ENCODE measurements at places on chromosomes 4 and X.

- no peak for DNase-seq
Measured at GRCh38 chr4:67634741-67635140, 66.2 kb downstream of the UBA6 start.

DNA sequence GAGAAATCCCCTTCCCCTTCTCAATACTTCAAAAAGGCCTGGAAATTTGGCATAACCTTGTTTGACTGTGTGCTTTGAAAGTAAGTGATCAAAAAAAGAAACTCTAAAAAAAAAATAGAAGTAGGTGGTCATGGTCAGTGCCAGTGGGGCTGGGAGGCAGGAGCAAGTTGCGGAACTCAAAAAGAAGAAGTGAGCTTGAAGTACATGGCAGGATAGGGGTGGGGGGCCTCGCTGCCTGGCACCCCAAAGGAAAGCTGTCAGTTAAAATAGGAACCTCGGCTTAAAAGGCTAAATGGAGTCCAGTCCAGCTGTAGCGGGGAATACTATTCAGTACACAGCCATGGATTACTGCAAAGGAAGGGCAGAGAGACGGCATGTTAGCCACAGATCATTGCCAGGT is 12.2 kb upstream of the NKRF start:
- DNase-seq, result no peak

- no peak for DNase-seq
Measured at GRCh38 chr4:30867427-30867826, 147.3 kb downstream of the PCDH7 start.

GRCh38 chrX:115018944-115019343 is 1.5 kb upstream of the IL13RA2 start:
- DNase-seq, result no peak

- no peak for DNase-seq
Measured at GRCh38 chr4:80124246-80125211, 51.5 kb upstream of the ANTXR2 start.

GRCh38 chr4:148735432-148736155 is 293.4 kb upstream of the NR3C2 start:
- DNase-seq, result no peak

GRCh38 chrX:100980608-100981497 is 11.3 kb downstream of the ARL13A start:
- no peak for DNase-seq

DNA sequence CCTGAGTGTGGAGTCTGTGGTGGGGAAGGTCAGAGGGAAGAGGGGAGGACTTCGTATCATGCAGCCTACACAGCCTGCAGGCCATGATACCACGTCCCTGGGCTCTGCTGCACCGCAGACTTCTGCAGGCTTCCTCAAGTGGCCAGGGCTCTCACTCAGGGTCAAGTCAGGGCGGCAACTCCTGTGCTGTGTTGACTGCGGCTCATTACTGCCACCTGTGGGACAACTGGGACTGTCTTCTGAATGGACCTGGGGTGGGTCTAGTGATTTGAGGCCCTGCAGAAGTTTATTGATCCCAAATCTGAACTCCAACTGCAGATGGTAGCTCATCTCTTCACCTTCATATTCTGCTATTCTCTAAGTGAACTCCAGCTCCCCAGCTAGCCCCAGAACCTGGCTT is 167.1 kb downstream of the NSUN7 start:
- DNase-seq, result peak; percentile 71

GRCh38 chr4:177010418-177010817 is 217.7 kb upstream of the VEGFC start:
- DNase-seq, result no peak

DNA sequence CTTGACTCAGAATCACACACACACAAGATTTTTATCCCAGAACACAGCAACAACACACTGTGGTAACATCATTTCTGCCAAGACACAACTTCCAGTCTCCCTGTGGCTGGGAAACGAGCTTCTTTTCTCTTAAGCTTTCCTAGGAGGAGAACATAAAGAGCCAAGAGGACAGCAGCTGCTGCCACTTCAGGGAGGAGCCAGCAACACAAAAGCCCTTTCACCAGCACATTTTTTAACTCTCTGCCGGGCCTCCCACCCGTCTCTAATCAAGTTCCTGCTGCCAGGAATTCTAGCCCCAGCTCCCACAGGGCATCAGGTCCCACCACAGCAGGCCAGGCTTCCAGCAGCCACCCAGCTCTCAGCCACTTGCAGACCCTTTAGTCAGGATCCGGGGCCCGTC is 22.4 kb downstream of the FAT1 start:
- DNase-seq, result no peak

DNA sequence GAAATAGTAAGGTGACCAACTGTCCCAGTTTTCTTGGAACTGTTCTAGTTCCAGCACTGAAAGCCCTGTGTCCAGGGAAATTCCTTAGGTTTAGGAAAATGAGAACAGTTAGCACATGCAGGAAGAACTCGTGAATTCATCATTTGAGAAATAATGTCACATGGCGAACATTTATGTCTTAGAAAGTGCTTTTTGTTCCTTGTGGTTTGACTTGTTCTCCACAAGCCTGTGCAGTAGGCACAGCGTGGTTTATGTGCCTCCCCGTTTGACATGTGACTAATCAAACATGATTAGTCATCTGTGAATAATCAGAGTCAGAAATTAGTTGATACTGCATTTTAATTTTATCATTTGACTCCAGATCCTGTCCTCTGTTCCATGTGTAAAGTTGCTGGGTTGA is 556.0 kb upstream of the CPEB2 start:
- DNase-seq, result no peak

- no peak for DNase-seq
Measured at GRCh38 chrX:21926527-21927278, 13.8 kb upstream of the SMS start.

- DNase-seq, result no peak
Measured at GRCh38 chr4:6113641-6114040, 86.7 kb downstream of the JAKMIP1 start.

DNA sequence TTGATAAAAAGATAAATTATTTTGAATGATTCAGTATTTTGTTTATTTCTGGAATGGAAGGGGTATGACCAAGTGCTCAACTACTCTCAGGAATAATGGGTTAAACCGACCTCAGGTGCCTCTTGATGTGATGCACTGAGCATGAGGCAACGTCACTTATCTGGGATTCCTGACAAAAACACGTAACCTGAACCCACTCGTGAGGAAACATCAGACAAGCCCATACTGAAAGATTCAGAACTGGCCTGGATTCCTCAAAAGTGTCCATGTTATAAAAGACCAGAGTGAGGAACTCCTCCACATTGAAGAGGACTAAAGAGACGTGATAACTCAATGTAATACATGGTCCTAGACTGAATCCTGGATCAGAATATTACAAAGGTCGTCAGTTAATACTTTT is 144.0 kb downstream of the FNIP2 start:
- no peak for DNase-seq

GRCh38 chrX:47936224-47936939 is 67.4 kb downstream of the ZNF182 start:
- no peak for DNase-seq

DNA sequence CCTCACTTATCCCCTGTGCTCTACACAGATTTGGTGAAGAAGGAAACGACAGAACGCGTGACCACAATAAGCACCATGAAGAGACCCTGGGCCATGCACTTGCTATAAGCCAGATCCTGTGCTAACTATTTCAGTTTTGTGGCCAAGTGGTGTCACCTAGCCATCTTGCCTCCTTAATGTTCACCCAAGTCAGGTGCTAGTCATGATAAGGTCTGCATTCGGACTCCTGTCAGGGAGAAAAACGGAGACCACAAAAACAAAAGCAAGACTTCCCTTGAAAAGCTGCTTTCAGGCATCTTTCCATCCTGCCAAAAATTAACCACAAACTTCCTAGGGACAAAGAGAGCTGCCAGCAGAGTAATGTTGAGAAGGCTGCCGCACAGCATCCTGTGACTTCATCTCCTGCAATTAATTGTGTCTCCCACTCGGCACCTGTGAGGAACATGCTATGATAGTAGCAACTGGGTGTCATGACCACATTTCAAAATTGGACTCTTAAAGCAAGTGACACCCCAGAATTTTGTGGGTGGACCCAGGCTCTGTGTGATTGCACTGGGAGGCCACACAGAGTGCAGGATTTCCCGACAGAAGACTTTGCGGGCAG is 8.8 kb upstream of the IDS start:
- no peak for DNase-seq

DNA sequence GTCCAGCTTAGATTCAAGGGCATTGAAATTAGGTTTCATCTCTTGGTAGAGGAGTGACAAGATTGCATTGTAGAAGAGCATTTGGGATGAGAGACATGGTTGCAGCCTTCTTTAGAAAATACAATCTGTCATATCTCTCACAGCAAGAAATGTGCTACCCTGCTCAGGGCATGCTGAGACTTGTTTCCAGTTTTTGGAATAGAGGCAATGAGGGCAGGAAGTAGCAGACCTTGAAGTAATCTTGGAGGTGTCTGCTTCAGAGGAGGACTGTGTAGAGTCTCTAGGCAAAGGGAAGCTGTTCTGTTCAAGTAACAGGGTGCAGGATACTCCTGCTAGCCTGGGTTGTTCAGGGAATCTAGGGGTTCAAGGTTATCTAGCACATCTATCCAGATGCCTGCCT is 116.1 kb upstream of the ZNF827 start:
- DNase-seq, result no peak

DNA sequence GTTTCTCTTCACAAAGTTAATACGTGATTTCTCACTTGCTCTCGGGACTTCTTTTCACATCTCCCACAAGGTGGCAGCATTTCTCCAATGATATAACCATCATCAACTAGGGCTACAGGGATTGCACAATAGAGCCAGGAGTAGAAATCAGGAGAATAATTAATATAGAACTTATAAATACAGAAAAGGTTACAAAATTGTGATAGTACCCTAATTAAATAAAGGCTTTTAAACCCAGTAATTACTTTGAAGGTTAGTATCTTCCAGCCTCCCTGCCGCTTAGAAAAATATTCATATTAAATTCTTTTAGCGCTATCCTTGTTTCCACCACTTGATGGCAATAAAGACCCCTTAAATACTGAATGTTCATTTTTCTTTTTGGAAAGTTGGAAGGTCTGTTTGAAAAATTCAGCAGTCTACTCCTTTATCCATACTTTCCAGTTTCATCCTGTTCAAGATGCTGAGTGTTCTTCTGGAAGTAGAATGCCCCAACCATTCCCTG is 65.8 kb downstream of the RASGEF1B start:
- peak; percentile 38 for DNase-seq

- DNase-seq, result no peak
Measured at GRCh38 chr4:105002278-105002677, 144.4 kb upstream of the TET2 start.

DNA sequence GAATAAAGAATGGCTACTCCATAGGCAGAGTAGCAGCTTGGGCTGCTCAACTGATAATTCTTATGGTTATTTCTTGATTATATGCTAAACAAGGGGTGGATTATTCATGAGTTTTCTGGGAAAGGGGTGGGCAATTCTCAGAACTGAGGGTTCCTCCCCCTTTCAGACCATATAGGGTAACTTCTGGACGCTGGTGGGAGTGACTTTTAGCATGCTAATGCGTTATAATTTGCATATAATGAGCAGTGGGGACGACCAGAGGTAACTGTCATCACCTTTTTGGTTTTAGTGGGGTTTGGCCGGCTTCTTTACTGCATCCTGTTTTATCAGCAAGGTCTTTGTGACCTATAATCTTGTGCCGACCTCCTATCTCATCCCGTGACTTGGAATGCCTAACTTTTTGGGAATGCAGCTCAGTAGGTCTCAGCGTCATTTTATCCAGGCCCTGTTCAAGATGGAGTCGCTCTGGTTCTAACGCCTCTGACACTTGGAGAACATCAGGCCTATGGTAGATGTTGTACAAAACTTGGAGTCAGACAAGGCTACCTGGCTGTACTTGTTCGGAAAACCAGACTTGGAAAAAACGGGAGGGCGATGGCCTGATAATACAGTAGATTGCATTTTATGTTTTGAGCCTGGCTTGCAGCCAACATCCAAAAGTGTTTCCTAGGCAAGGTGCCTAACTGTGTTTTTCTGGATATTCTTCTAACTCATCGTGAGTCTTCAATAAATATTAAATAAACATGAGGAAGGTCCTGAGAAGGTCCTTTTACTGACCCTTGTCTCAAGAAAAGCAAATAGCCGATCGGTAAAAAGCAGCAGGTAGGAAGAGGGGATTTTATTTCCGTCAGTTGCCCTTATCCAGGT is 1.8 kb upstream of the TMEM164 start:
- no peak for DNase-seq

DNA sequence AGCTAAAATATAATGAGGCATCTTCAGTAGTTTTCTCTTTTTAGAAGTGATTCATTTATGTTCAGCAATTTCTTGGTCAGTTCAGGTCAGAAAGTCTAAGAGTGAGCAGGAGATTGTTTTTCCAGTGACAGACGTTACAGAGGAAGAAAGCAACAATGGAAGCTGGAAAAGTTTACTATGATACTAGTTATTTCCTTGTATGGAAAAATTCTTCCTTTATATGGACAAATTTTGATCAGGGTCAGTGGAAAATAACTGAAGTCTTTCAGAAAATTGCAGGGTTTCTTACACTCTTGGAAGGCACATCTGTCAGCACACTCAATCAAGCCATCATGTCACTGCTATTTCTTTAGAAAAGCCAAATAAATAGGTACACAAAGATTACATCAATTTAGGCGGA is 1120.7 kb downstream of the FAT4 start:
- DNase-seq, result no peak

DNA sequence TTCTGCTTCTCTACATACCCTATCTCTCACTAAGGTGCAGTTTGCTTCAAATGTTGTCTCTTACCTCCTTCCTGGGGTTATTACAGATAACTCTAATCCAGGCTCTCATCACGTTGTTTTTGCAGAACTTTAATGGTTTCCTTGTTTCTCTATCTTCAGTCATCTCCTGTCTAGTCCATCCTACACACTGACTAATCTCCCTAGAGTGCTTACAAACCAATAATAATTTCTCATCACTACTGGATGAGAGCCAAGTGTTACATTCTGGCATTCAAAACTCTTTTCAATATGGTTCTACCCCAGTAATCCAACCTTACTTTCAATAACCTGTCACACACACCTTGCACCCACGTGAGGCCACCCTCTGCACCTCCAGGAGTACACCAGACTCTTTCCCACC is 86.1 kb downstream of the SYNPO2 start:
- no peak for DNase-seq

- no peak for DNase-seq
Measured at GRCh38 chr4:151429957-151430570, 21.1 kb downstream of the FHIP1A start.

DNA sequence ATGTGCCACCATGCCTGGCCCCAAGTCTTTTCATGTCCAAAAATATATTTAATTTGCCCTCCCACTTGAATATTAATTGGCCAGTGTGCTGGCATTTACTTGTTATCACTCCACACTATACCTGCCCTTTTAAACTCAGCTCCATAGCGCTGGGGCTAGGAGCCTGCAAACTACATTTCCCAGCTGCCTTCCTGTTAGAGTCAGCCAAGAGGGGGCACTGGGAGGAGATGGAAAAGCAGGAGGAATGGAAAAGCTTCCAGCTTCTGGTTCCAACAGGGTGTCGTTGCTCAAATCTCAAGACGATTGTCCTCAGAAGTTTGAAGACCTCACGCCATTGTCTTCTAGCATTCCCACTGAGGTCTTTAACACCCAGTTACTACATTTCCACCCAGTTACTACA is 315.5 kb downstream of the BCOR start:
- DNase-seq, result no peak

Data from stimulated activated CD4-positive, alpha-beta T cell treated with anti-CD3 and anti-CD28 coated beads, Interleukin-2, amount 100 ng/mL, for 24 hours (primary cell).